ENCODE measurements at places on chromosomes 5 and 9. TPM values are rescaled to one million over a fixed set of nuclear protein-coding genes. Genes with fewer than 3 reads are reported as not detected.
A peak's percentile ranks its signal among the peaks of the same experiment; 100 is the strongest.

DNA sequence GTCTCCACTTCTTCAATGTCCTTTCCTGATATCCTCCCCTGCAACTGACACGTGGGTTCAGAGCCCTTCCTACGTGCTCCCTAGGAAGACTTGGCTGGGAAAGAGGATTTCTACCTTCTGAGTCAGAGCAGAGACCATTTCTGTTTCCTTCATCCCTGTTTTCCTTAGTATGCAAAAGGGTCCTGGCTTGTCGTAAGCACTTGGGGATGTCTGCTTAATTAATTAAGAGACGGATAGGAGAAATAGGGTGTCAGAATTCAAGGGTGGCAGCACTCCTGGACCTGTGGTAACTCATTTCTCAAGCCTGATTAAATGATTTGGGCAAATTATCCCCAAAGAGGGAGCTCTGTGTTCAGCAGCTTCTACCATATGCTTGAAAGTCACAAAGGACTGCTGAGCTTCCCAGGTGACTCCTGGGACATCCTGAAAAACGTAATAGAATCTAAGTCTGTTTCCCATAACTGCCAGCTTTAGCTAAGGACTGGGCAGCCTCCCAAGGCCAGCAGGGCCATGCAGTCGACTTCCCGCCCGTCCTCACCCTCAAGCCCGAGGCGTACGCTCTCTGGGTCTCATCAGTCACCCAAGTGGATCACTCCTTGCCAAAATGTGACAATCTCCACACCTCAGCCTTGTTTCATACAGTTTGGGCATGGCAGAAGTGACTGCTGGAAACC lies 20.5 kb downstream of the ABCA1 start:
- DNase-seq, result peak; percentile 30

DNA sequence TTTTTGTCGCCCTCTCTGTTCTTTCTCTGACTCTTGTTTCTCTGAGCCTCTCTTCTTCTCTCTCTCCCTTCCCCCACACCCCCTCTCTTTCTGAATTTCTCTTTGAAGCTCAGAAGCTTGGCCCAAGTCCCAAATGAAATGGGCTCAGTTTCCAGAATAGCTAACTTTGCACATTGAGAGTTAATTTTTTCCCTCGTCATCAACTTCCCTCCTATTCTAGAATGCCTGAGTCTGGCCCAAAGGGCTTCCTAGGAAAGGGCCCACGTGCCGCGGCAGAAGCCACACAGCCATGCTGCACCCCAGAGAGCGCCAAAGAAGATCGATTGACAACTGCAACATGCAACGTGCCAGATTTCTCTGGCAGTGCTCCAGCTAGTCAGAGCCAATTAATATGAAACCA lies 588.8 kb upstream of the KLF4 start:
- DNase-seq, result no peak

GRCh38 chr9:35908504-35909125 lies 675 bp upstream of the SPAAR start:
- peak; percentile 33 for DNase-seq

- DNase-seq, result no peak
Measured at GRCh38 chr9:95077766-95078370, 239.6 kb downstream of the FANCC start.

- DNase-seq, result no peak
Measured at GRCh38 chr9:13621872-13622564, 342.5 kb upstream of the MPDZ start.

- DNase-seq, result no peak
Measured at GRCh38 chr5:94690778-94691177, 72.3 kb downstream of the SLF1 start.

GRCh38 chr9:130630071-130630450 lies 34.3 kb upstream of the PRDM12 start:
- DNase-seq, result no peak

DNA sequence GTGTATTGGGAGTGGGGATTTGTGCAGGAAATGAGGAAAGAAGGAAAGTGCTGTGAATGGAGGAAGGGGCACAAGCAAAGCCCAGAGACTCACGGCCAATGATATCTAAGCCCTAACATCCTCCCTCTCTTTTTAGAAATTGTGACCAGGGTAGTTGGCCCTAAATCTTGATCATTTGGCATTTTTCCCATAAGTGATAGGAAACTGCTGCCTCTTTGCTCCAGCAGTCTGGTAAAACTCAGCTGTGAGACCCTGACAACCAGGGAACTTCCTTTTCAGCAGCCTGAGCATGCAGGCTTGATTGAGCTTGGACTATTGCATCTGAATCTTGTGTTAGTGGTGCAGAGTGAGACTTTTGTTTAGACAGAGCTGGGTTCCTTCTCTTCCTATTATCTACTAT lies 9.6 kb upstream of the ADRB2 start:
- DNase-seq, result no peak

GRCh38 chr9:33619666-33620404 lies 95.8 kb downstream of the ANKRD18B start:
- DNase-seq, result no peak

DNA sequence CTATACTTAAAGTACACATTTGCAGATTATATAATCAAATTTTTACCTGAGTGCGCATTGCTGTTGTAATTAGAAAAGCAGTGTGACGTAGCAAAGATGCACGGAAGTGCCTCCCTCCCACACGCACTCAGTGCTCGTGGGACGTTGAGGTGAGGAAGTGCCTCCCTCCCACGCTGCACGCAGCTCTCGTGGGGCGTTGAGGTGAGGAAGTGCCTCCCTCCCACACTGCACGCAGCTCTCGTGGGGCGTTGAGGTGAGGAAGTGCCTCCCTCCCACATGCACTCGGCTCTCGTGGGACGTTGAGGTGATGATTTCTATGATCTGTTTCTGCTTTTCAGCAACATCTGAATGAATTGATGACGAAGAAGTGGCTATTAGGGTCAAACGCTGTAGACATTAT lies 21.0 kb downstream of the EXOC3 start:
- peak; percentile 3 for DNase-seq

DNA sequence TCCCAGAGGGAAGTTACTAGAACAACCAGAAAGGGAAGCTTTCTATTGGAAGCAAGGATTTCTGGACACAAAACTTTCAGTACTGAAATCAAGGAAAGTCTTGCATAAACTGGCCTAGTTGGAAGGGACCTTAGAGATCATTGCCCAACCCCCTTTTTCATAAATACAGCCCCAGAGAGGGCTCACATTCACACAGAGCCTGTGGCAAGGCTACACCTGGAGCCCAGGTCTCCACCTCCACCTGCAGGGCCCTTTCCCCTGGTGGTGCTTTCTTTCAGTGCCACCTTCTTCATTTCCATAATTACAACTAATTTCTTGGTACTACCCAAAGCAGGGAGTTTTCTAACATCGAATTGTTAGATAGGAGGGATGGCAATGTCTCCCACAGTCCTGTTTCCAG lies 85.7 kb downstream of the ADRB2 start:
- no peak for DNase-seq

- no peak for DNase-seq
Measured at GRCh38 chr5:25754895-25755294, 1110.1 kb upstream of the CDH10 start.

GRCh38 chr9:133349965-133350616 lies 2.1 kb downstream of the RPL7A start:
- no peak for DNase-seq

DNA sequence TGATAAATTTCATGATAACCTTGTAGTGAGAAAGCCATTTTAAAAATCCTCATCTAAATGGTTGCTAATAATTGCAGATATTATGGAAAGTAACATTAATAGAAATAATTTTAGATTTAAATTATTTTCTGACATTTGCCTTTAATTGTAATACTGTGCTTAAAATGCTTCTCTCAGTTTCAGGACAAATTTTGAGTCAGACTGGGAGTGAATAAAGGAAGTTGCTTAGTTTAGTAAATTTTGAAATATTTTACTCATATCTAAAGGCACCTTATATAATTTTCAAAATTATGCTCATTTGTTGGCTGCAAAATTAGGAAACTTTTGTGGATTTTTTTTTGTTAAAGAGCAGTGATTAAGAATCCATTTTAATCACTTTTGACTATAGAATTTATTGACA lies 93.8 kb downstream of the CSNK1G3 start:
- DNase-seq, result no peak

GRCh38 chr9:130069048-130069447 lies 15.3 kb downstream of the GPR107 start:
- no peak for DNase-seq

GRCh38 chr5:11182441-11183080 lies 421.5 kb upstream of the DAP start:
- no peak for DNase-seq

- DNase-seq, result no peak
Measured at GRCh38 chr5:24225051-24225450, 419.7 kb downstream of the CDH10 start.

GRCh38 chr5:18323891-18324290 lies 689.6 kb downstream of the TAF11L14 start:
- DNase-seq, result no peak

GRCh38 chr5:159509002-159509660 lies 178.8 kb upstream of the IL12B start:
- no peak for DNase-seq

DNA sequence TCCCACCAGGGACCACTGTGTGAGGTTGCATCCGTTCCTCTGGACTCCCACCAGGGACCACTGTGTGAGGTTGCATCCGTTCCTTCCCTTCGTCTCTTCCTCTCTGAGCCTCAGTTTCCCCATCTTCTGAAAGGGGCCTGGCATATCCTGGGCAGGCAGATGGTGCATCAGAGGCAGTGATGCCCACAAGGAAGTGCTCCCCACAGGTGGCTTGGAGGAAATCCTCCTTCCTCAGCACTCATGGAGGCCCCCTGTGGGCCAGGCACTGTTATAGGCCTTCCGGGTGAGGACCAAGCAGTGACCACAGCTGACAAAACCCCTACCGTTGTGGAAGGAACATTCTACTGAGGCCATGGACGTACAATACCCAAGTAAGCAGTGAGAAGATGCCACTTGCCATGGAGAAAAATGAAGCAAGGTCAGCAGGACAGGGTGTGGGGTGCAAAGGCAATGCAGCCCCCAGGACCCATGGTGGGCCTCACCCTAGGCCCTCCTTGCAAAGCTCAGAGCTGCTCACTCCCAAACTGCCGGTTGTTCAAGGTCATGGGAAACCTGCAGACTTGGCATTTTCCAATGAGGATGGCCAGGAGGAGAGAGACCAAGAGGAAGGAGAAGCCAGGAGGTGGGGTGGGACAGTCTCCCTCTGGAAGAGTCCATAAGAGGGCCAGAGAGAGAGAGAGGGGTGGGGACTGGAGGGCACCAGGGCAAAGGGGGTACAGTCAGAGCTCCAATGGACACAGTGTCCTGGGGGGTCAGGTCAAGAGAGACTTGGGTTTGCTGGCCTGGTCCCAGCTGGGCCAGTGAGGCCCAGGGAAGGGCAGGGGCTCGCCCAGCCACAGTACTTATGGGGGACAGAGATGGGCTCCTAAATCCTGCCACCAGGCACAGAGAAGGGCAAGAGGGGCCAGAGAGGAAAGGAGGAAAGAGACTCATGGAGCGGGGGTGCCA lies 51.1 kb downstream of the C9orf50 start:
- no peak for DNase-seq

- DNase-seq, result peak; percentile 62
Measured at GRCh38 chr9:137407590-137408300, 15.2 kb downstream of the EXD3 start.

GRCh38 chr9:98807814-98808195 lies 335 bp downstream of the GALNT12 start:
- no peak for DNase-seq

DNA sequence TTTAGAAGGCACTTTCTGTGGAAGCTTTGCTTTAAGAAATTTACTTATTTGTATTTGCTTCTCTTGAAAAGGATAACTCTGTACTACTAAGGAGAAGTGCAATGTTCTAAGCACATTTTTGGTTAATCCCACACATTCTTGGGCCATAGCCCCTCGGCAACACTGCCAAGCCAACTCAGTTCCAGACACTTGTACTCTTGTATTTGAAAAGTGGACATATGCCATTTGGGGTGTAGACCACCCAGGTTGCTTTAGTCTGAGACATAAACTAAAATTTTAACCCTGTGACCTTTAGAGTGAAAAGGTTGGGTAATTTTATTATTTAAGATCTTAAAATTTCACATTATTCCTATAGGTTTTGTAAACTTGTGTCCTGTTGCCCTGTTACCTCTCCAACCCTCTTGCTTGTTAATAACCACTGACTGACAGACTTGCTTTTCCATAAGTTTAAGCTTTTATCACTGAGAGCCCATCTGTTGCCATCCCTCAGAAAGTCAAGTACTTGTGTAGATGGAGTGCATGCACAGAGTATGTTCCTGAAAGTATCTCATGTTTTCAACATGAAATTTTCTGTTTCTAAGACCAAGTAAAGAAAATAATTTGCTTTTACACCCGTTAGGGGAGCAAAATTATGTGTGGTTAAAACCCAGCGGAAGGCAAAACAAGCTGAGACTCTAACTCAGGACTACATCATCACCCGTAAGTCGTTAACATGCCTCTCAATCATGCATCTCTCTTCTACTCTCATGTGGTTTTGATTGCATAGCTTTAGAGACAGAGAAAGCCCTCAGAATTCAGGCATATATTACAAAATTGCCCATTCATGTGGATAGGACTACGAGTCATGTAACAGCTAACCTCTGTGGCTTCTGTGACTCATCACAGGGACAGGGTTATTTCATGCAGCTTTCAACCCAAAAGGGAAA lies 117.3 kb downstream of the GDNF start:
- DNase-seq, result no peak

DNA sequence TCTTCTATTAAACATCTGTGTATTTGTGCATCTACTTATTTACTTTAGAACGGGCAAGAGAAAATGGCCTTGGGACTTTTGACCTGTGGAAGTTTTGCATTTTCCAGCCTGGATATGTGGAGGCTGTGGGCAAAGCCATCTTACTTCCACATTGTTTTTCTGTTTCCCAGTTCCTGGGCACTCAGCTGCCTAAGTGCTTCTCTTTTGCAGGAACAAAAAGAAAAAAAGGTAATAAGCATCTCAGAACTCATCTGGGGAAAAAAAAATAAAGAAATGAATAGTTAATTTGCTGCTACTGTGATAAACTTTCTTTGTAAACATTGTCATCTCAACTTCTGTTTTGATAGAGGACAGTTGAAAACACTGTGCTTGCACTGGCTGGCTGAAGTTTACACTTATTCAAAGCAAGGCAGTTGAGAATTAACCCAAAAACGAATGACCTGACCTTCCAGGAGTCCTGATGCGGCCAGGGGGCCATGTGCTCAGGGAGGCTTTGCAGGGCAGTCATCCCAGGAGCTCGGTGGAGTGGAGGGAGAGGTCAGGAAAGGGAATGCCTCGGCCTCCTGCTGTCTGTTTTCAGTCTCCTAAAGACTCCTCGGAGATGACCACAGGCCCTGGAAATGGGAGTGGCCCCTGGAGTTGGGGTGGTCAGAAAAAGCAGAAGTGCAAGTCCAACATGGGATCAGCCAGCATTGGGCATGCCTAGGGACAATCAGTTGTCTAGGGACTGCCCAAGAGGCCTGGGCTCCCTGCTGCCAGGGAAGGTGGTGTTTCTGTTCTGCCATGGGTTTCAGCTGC lies 75.5 kb downstream of the RAI14 start:
- DNase-seq, result no peak

Gene SOHLH1
- not detected for total RNA-seq

Gene PCDHGB3
- 12.2 TPM for total RNA-seq

Gene QRFP
- total RNA-seq, result not detected

Gene DNAJC21
- total RNA-seq, result 46.6 TPM

Gene CDO1
- 2.3 TPM for total RNA-seq

Gene CXCL14
- total RNA-seq, result 0.49 TPM

Gene BAAT
- total RNA-seq, result not detected

Gene GABBR2
- total RNA-seq, result 0.15 TPM

Gene PCDHA1
- not detected for total RNA-seq

Gene UBAC1
- 107 TPM for total RNA-seq

Gene PLPPR1
- total RNA-seq, result not detected

Data from heart right ventricle (tissue), 16 donors.